ENCODE measurements at places on chromosomes 4 and X.
A peak's percentile ranks its signal among the peaks of the same experiment; 100 is the strongest.

DNA sequence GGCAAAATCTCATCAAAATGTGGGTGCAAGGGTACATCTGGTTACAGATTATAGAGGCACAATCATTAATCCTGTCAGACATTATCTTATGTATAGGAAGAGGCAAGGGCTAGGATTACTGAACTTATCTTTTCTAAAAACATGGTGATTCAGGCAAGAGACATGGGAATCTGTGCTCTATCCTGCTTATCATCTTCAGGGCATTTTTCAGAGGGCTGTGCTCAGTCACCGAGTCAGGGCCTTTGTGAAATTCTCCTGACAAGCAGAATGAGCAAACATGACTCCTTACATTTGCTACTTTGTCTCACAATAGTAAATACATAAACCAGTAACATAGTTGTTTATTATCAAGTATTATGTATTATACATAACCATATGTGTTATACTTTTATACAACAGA lies 84.2 kb upstream of the KCTD8 start:
- no peak for DNase-seq

GRCh38 chr4:137378393-137378792 lies 153.9 kb downstream of the PCDH18 start:
- no peak for DNase-seq

GRCh38 chrX:13067773-13068172 lies 23.4 kb upstream of the FAM9C start:
- no peak for DNase-seq

GRCh38 chrX:112642349-112642748 lies 37.4 kb downstream of the LHFPL1 start:
- DNase-seq: peak; percentile 38

GRCh38 chr4:67566335-67566734 lies 7.8 kb downstream of the STAP1 start:
- DNase-seq: no peak

- no peak for DNase-seq
Observed at GRCh38 chr4:8402181-8402597, 38.3 kb downstream of the ACOX3 start.

DNA sequence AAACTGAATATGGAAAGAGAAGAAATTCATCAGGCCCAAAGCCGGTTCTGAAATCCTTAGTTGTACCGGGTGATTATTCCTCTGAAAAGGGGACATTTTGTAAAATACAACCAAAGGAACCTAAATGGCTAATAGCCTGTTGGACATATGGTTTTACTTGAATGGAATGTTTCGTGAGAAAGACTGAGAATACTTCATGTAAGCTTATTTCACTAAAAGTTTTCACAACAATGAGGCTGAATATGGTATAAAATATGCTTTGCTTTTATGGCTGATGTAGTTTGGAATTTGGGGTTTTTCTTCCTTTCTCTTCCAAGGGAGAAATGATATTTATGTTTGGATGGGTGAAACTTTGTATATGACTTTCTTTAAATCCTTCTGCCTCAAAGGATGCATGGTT lies 2.7 kb downstream of the GRIA3 start:
- no peak for DNase-seq

DNA sequence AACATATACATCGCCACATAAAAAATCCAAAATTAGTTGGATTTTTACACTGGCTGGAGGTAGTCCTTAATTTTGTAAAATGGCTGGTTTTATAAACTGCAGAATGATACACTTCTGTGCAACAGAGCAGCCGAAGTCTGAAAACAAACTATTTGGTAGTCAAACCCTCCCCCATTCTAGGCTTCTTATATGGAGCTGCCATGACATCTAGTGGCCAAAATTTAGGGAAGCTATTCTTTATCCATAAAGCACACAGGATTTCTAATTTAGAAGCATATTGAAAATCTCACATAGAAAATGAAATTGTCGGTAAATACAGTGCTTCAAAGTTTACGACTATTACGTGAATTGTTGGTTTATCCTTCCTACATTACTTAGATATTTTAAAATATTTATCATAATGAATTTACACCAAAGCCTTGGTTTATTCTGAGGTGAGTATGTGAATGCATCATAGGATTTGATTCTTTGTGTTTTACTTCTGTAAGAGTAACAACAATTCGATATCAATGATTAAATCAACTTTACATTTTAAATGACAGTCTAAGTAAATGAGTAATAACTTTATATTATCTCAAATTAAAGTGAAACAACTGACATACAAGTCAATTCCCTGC lies 113.4 kb upstream of the FAM241A start:
- DNase-seq: no peak

- no peak for DNase-seq
Observed at GRCh38 chr4:12324965-12325364, 896.3 kb upstream of the HS3ST1 start.

DNA sequence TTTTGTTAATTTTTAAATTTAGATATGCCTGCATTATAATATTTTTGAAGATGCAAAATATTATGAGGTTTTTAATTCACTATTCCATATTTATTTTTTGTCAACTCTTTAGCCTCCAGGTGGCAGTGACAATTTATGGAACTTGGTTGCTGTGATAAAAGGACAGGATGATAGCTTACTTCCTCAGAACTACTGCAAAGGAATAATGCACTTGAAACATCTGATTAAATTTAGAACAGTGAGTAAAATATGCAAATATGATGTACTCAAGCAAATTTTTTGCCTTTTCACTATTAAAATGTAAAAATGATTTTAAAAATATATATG lies 45.1 kb downstream of the SPATA4 start:
- no peak for DNase-seq

DNA sequence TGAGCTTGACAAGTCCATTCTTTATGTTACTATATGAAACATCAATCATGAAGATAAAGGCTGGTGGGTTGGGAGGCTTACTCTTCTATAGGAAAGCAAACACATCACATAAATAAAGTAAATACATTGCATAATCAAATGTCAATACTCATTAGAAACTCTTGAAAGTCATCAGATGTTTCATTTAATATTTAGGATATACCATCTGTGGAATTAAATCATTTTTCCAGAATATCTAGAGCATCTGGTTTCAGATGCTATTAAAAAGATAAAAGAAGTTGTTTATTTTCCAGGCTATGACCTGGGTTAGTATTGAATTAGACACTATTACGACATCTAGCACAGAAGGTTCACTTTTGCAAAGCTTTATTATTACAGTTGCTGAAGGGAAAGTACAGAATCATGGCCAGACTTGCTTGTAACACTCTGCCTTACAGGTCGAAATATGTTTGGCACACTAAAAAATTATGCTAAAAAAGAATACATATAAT lies 72.6 kb downstream of the METTL14 start:
- no peak for DNase-seq

DNA sequence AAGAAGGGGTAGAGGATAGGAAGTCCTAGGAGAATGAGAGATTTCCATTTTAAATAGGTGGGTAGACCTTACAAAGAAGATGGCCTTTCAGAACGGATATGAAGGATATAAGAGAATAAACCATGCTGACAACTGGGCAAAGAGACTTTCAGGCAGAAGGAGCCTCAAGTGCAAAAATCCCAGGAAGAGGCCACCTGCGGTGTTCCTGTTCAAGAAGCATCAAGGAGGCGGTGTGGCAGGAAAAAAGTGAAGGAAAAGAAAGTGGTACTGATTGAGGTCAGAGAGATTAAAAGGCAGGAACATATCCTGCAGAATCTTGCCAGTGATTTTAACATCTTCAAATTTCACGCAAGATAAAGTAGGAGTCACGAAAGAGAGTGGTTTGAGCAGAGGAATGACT lies 172.0 kb downstream of the FSTL5 start:
- no peak for DNase-seq

DNA sequence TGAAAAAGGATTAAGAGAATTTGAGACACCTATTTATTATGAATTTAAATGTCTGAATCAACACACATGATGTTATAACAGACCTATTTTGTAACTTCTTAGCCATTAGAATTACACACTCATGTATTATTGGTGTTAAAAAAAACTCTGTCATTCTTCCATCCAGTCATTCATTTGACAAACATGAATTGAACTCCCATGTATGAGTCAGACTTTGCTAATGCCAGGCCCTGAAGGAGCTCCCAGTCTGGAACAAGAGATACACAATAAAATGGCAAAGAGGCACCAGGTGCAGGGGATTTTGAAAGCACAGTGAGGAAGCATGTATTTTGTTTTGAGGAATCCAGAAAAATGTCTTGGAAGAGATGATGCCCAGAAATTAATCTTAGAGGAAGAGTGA lies 87.7 kb upstream of the EFHC2 start:
- no peak for DNase-seq

DNA sequence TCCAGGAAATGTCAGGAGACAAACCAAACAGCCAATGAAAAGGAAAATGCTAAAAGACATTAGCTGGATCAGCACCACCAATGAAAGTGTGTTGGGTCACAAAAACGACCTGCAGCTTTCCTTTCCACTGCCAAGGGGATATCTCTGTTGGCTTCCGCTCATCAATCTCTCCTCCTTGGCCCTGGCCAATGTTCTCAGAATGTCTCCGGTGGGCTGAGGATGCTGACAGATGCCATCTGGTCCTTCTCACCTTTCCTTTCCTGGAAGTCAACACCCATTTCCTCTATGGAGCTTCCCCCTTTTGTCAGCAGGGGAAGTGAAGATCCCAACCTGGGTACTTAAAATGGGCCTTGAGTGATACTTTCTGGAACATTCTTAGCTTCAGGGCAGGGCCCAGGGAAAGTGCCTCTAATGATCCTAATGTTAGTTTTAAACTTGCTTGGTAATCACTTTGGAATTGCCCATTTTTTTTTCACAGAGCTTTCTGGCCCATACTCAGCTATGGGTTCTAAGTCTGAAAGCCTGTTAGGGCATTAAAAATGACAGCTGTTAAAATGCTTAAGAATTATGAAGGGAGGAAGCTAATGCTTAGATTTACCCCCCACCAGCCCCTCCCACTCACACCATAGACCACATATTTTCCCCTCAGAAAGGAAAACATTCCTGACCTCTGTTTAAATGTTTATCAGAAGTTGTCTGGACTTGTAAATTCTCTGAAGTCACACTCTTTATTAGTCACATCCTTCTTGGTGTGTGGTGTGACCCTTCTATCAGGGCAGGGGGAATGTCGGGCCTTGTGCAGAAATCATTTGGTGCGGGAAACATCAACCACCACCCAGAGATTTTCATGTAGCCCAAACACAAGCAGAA lies 29.2 kb downstream of the IGFBP7 start:
- no peak for DNase-seq

DNA sequence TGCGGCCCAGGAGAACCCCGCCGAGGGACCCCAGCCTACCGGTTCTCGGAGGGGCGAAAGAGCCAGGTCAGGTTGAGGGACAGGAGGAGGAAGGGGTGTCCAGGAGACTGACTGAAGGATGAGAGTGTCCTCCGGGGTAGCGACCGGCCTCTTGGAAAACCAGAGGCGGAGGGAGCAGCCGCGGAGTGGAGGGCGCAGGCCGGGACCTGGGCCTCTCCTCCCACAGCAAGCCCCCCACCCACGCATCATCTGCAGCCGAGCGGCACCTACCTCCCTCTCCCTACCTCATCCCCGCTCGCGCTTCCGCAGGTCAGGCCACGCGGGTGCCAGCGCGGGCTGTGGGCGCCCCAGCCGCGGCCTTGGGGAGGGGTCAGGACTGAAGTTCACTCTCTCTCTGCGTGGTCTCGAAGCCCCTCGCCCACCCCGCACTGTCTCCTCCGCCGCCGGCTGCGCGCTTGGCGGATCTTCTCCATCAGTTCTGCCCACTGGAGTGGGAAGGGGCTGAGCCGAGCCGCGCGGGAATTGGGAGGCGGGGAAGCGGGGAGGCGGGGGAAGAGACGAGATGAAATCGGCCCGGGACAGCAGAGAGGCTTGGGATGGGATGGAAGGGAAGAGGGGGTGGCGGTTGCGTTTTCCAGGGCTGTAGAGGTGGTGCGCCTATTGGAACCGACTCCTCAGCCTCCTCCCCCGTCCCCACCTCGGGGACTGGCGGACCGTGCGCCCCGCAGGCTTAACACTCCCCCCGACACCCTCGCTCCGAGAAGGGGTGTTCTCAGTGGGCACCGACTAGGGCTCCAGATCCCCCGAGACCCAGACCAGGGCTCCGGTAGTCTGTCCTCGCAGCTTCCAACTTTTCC lies 1.8 kb downstream of the NLGN4X start:
- no peak for DNase-seq
